ENCODE measurements at places on chromosomes 12 and 14.
A peak's percentile ranks its signal among the peaks of the same experiment; 100 is the strongest.

- no peak for DNase-seq
Measured at GRCh38 chr12:127550271-127550670, 716.7 kb upstream of the TMEM132C start.

DNA sequence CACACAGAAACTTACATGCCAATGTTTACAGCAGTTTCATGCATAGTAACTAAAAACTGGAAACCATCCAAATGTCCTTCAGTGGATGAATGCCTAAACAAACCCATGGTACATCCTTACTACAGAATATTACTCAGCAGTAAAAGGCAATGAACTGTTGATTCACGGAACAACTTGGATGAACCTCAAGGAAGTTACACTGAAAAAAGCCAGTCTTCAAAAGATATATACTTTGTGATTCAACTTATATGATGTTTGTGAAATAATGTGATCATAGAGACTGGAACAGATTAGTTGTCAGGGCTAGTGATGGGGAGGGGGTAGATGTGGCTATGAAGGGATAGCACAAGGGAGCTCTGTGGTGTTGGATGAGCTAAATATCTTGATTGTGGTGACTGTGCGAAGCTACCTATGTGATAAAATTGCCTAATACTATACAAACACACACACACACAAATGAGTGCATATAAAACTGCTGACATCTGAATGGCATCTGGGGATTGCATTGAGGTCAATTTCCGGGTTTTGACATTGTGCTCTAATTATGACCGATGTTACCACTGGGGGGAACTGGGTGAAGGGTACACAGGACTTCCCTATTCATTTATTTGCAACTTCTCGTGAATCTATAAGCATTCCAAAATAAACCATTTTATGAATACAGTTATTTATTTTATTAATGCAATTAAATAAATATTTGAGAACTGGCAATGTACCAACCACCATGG lies 94.3 kb downstream of the RIN3 start:
- no peak for DNase-seq

DNA sequence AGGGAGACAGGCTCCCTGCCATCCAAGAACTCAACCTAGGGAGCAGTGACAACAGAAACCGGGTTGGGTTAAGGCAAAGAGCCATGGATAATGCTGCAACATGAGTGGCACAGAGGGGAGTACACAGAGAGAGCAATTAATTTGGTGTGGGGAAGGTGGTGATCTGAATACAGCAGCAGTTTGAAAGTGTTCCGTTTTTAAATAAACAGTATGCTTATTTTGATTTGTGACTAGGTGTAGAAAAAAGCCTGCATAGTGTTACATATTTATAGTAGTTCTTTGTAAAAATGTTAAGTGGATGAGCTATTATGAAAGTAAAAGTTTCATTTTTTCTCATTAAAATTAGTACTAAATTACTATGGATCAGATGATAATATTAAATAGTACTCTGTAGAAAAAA lies 8.7 kb downstream of the AKAP5 start:
- DNase-seq = no peak

- no peak for DNase-seq
Measured at GRCh38 chr12:41768456-41768855, 376.2 kb downstream of the GXYLT1 start.

GRCh38 chr14:50000380-50001150 lies 107.7 kb downstream of the ARF6 start:
- peak; percentile 80 for DNase-seq

DNA sequence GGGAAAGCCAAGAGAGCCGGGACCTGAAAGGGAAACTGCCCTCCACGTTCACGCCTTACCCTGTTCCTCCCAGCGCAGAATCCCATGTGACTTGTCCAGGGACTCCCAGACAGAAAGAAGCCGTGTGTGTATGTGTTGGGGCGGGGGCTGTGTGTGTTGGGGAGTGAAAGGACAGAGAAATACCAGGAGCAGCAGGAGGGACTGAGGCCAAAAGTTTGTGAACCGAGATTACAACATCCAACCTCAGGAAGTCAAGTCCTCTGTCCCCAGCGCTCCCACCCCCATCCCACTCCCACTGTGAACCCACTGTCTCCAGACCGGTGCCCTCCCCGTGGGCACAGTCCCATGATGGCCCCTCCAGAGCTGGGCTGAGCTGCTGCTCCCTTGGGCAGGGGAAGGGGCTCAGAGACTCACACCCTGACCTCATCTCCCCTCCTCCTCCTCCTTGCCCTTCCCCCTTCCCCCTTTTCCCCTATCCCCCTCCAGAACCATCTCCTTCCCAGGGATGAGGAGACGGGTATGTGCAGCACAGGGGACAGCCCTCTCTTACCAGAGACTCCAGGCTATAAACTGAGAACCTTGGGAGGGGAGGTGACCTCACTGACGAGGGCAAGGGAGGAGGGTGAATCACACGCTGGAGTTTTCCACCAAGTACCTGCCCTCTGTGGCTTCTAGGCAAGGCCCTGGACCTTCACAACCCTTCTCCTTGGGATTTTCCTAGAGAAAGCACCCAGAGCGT lies at the start of gene SLC6A12:
TSS of gene SLC6A12 (minus strand) at position 155 of the 739 bp plus-strand sequence. CDS start 4,171 bp downstream, outside the sequence.
- DNase-seq = no peak

GRCh38 chr14:77133720-77134338 lies 7.8 kb downstream of the ZDHHC22 start:
- DNase-seq = peak; percentile 26

GRCh38 chr12:14193639-14194038 lies 171.8 kb upstream of the ATF7IP start:
- no peak for DNase-seq

DNA sequence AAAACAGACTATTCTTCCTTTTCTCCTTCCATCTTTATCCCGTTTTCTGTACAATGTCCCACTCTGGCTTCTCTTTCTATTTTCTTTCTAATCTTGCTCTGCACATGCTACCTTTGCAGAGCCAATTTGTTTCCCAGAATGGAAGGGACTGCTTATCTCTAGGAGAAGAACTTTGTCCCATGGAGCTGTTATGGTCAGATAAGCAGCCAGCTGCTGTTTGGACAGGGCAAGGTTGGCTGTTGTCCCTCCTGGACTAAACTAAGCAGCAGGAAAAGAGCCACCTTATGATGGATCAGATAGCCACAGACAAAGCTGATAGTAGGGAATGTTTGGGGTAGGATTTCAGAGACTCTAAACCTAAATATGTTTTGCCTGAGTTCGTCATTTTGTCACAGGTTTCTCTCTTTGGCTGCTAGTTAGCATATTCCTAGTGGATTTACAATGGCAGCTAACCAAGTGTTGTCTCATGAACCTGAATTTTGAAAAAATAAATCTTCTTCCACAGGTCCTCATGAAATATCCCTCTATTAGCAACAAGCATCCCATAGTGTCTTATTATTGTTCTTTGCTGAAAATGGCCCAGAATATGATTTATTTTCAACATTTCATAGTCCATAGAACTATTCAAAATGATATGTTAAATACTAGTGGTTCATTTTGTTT lies 262.8 kb downstream of the SLC16A7 start:
- no peak for DNase-seq

- DNase-seq = no peak
Measured at GRCh38 chr14:102125546-102125945, 14.2 kb upstream of the WDR20 start.

DNA sequence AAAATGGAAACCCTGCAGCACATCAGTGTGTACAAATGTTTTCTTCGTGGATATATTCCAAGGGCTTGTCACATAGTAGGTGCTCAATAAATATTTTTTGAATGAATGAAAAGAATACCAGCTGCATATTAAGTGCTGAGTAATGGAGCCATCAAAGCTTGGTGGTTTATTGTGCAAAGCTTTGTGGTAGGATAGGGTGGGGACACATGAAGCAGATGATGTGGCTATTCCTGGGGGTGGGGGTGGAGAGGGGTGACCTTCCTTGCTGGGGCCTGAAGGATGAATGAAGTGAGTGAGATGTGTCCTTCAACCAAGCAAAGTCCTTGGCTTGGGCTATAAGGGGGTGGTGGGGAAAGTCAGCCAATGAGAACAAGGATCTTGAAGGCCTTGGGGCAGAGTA lies 4.3 kb upstream of the KRT81 start:
- DNase-seq = no peak

DNA sequence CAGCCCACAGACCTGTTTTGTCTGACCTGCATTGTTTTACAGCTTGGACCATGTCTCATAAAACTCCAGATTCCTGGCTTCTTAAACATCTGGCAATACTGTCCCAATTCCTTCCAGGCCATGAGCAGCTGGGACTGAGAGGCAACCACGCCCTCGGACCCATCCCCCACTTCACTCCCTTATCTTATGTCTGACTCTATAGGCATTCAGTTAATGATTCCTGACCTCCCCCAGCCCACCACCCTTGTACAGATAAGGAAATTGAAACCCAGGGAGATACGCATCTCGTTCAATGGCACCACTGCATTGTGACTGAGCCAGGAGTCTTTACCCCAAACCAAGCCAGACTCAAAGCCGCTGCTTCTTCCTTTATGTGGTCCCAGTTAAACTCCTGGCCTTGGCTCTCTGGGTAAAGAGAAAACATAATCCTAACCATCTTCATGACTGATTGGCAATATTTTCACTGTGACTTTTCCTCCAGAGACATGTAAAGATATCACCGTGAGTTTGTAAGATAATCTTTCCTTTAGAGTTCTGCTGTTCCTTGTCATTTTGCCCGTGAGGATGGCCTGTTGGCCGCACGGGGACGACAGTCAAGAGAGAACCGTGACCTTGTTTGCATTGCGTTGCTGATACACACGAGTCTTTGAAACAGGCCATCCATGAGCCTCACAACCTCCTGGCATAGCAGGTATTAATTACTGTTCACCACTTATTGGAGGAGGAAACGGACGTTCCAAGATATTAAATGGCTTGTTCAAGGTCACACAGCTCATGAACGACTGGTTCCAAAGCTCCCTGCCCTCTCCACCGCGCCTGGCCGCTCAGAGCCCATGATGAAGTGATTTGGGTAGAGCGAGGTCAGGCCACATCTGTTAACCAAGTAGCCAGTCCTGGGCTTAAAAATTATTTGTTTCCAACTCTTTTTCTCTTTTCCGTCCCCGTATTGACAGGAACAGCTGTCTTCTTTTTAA lies 39.4 kb downstream of the MAP1LC3B2 start:
- no peak for DNase-seq

- DNase-seq = no peak
Measured at GRCh38 chr14:62528296-62528695, 517.0 kb downstream of the KCNH5 start.

- no peak for DNase-seq
Measured at GRCh38 chr12:127538316-127538715, 728.7 kb upstream of the TMEM132C start.

DNA sequence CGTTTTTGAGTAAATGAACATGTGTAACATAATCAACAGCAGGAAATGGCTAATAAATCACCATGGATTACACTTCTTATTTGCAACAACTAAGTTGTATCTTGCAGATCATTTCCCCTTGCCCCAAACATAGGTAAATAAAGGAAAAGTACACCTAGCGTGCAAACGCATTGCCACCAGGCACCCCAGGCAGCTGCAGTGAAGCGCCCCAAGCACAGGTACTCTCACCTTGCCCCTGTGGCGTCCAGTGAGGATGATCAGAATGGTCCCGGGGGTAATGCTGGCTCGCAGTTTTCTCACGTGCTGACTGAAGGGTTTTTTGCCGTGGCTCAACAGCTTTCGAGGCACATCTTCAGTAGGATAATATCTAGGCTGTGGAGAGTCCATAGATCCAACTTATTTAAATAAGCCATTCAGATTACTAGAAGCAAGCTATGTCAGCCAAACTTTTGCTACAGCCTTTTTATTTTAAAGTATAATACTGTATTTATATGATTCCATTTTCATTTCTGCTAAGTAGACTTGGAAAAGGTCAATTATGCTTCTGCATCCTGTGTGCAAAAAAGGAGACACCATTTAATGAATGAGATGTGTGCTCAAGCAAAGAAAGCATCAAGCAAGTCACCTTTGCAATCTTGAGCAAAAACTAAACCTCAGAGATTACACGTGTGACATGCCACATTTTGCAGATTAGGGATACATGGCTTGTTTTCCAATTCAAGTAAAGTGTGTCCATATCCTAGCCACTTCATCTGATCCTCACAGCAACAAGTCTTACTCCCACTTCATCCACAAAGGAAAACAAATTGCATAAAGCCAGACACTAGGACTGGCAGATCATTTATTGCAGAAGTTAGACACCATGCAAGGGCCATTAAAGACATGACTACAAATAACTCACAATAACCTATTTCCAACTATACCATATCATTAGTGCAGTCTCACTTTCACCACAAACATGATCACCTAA lies 2.6 kb downstream of the RPL6 start:
- DNase-seq = no peak

- no peak for DNase-seq
Measured at GRCh38 chr12:851343-851742, 98.2 kb downstream of the RAD52 start.

- DNase-seq = no peak
Measured at GRCh38 chr14:38828183-38828827, 274.7 kb downstream of the SEC23A start.

- DNase-seq = no peak
Measured at GRCh38 chr14:39154594-39155189, 15.4 kb downstream of the TRAPPC6B start.

- no peak for DNase-seq
Measured at GRCh38 chr14:104697892-104698583, 8.6 kb downstream of the INF2 start.

GRCh38 chr12:89936631-89937030 lies 228.0 kb upstream of the ATP2B1 start:
- no peak for DNase-seq

GRCh38 chr12:45131506-45131905 lies 80.6 kb upstream of the DBX2 start:
- no peak for DNase-seq

DNA sequence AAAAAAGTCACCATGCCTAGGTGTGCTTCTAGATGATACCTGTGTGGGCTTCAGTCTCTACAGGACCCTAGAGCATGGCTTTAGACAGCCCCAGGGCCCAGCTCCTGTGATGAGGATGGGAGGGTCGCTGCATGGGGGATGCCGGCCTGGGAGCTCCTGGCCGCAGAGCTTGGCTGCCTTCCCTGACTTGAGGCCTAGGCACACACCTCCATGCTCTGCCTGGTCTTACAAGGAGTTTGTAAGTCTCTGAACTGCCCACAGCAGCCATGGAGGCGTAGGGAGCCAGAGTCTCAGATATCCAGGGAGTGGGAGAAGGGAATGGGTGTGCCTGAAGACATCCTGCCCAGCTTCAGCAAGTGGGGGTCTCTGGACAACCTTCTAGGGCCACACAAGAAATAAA lies 149.5 kb upstream of the MYL2 start:
- no peak for DNase-seq

GRCh38 chr12:52193532-52193931 lies 1.7 kb upstream of the KRT80 start:
- no peak for DNase-seq

DNA sequence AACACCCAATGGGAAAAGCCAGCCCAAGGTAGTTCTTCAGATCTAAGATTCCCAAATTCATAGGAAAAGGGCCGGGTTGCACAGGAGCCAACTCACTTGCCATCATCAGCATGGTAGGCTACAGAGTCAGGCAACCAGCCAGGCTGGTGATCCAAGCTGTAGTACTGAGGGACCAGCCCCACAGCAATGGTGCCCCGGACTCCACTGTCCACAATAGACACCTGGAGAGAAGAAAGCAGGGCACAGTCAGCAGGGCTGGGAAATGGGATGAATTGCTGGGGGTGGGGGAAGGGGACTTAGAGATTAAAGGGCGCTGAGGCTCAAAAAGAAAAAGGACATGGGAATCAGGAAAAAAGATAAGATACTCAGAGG lies 4.2 kb downstream of the SPRYD3 start:
- no peak for DNase-seq
